Cortex of kidney (tissue), 1 donor: ENCODE measurements at places on chromosomes 16 and 17.

- no peak for DNase-seq
Observed at GRCh38 chr16:80804526-80805383, at the start of gene CDYL2. TSS of gene CDYL2 (minus strand) at chr16:80804598. CDS start at chr16:80804173, 425 bp downstream.

- DNase-seq = no peak
Observed at GRCh38 chr17:30345527-30346075, 11.7 kb upstream of the TMIGD1 start.

DNA sequence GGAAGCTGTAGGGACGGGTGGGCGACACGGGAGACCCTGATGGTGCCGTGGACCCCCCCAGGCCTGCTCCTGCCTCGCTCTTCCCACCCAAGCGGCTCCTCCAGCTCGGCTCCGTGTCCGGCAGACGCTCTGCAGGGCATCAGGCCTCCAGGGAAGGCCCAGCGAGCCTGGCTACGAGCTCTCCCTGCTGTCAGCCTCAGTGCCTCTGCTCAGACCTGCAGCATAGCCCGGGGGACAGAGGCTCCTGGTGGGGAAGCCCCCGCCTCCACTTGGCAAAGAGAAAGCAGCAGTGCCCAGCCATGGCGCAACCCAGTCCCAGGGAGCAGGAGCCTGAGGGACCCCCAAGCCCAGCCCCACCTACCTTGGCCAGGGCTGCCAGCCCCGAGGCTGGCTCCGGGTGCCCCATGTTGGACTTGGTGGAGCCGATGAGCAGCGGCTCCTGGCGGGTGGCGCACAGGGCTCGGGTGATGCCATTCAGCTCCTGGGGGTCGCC, 5.9 kb downstream of the FASN start:
- no peak for DNase-seq

- no peak for DNase-seq
Observed at GRCh38 chr17:19996086-19996485, 13.1 kb upstream of the SPECC1 start.

DNA sequence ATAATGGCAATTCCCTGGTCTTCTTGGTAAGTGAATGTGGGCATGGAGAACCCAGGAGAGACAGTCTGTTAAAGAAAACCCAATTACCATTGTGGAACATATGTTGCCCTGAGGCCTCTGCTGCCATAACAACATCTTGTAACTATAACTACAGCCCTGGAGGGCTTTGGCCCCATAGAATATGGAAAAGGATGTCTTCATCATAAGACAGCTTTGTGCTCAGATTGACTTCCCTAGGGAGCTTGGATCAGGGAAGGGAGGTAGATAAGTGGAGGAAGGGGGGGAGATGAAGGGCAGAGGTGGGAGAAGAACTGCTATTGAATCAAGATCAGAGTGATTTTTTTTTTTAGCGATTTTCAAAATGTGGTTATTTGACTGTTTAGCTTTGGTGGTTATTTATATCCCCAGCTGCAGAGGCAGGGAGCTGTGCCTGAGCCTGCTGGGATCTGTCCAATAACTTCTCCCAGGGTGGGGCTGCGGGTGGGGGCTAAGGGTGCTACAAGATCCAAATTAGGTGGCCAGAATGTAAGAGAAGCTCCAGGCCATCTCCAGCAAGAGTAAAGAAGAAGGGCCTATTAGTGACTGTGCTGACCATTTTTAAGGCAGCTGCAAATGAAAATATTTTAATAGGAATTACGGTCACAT, 5.3 kb upstream of the KAT7 start:
- DNase-seq = no peak
